ENCODE measurements at places on chromosomes 3 and 15. TPM values are rescaled to one million over a fixed set of nuclear protein-coding genes. Genes with fewer than 3 reads are reported as not detected.
A peak's percentile ranks its signal among the peaks of the same experiment; 100 is the strongest.

DNA sequence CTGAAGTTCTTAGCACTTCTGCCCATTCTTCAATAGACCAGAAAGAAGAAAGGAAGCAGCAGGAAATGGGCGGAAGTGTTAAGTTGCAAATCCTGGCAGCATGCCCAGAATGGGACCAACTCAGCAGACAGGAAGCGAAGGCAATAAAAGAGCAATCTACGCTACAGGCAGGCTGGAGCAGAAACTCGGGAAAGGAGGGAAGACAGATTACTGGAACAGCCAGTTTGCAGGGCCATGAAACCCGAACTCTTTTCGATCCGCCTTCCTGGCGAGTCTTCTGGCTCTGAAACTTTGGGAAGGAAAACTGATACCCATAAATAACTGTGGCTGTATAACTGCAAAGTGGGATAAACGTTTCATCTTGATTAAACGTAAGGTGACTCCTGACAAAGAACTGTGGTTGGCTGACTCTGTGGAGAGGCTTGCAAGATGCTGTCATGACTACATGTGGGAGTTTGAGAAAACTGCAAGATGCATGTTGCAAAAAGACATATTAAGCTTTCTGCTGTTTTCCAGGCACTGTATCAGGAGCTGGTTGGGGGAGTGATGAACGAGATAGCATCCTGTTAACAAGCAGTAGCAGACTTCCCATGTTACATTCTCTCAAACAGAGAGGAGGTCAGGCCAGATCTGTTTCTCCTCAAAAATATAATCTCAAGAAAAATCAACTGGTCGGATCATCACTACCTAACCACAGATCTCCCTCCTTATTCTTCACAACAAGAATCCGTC, 67.8 kb downstream of the FMN1 start:
- peak; percentile 76 for DNase-seq

The PP2D1 gene
- total RNA-seq: not detected

GRCh38 chr15:61835496-61836106, 224.6 kb downstream of the VPS13C start:
- peak; percentile 42 for DNase-seq

The IGSF11 gene
- total RNA-seq: 0.38 TPM

The SPTSSB gene
- total RNA-seq: 0.34 TPM

DNA sequence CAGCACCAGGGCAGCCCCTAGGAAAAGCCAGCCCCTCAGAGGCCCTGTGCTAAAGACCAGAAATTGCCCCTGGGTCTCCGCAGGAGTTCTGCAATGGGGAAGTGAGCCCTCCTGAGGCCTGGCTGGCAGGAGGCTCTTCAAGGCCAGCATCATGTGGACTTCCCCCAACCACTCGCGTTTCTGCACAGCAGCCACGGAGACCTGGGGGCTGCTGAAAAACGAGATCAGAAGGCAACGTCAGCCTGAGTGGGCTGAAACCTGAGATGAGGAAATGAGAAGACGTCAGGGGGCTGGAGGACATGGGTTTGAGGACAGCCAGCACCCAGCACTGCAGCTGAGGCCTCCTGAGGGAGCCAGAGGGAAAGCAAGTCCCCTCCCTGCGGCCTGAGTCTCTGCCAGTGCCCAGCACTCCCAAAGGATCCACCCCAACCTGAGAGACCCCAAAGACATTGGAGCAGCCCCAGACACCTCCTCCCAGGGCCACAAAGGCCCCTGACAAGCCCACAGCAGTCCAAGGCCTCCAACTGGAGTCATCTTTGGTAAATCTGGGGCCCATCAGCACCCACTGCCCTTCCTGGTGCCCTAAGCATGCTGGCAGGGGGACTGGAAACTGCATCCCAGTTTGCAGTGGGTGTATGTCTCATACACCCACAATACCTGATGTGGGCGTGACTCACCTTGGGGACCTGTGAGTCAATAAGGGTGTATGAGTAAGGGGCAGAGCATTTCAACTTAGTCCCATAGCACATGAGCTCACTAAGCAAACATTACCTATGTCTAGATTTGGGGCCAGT, 29.2 kb upstream of the CYP11A1 start:
- DNase-seq: no peak

GRCh38 chr3:16514021-16514700, 662 bp upstream of the RFTN1 start:
- no peak for DNase-seq

GRCh38 chr3:46065294-46065705, 38.0 kb upstream of the XCR1 start:
- DNase-seq: peak; percentile 84

GRCh38 chr3:42166214-42166613, 75.1 kb downstream of the TRAK1 start:
- no peak for DNase-seq

- no peak for DNase-seq
Measured at GRCh38 chr3:134237454-134238145, 13.1 kb downstream of the RYK start.

Measured in naive thymus-derived CD4-positive, alpha-beta T cell (primary cell).